ENCODE measurements at places on chromosomes 11 and 22. TPM values are rescaled to one million over a fixed set of nuclear protein-coding genes. Genes with fewer than 3 reads are reported as not detected.

GRCh38 chr22:47162865-47163264 is 400.4 kb downstream of the TBC1D22A start:
- H3K4me1 ChIP-seq = no peaks in the 10 kb centered on the region
- DNase-seq = peak; percentile 43
- no peaks in the 10 kb centered on the region for H3K27me3 ChIP-seq
- H3K27ac ChIP-seq = no peak overlapping the region
- H3K4me3 ChIP-seq = no peak overlapping the region

DNA sequence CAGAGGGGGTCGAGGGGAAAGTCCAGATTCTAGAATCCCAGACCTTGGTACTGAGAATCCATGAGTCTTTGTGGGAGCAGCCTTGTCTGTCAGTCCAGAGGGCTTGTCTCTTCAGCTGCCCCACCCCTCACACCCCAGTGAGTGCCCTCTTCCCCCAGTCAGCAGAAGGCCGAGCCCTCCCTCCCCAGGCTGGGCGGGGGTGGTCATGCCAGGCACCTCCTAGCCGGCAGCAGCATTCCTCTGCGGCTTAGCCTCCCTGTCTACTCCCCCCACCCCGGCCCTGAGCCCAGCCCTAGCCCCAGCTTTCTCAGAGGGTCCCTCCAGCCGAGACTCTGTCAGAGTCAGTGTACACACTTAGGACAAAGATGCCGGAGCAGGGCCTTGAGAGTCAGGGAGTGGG is 4.6 kb downstream of the SOX10 start:
- H3K4me1 ChIP-seq = no peaks in the 10 kb centered on the region
- H3K36me3 ChIP-seq = peaks cover 6% of the 10 kb centered on the region
- no peak for DNase-seq
- H3K27ac ChIP-seq = peak overlapping the region; percentile 25
- H3K27me3 ChIP-seq = no peaks in the 10 kb centered on the region

GRCh38 chr11:80783561-80783960 is 1342.7 kb upstream of the TENM4 start:
- no peaks in the 10 kb centered on the region for H3K36me3 ChIP-seq
- no peaks in the 10 kb centered on the region for H3K4me1 ChIP-seq
- H3K4me3 ChIP-seq = no peak overlapping the region

GRCh38 chr22:23119494-23120414 is 22.0 kb downstream of the RSPH14 start:
- DNase-seq = no peak
- H3K36me3 ChIP-seq = peaks cover 7% of the 10 kb centered on the region
- no peak overlapping the region for H3K4me3 ChIP-seq
- H3K27me3 ChIP-seq = no peaks in the 10 kb centered on the region
- peaks cover 13% of the 10 kb centered on the region for H3K4me1 ChIP-seq
- no peak overlapping the region for H3K27ac ChIP-seq

DNA sequence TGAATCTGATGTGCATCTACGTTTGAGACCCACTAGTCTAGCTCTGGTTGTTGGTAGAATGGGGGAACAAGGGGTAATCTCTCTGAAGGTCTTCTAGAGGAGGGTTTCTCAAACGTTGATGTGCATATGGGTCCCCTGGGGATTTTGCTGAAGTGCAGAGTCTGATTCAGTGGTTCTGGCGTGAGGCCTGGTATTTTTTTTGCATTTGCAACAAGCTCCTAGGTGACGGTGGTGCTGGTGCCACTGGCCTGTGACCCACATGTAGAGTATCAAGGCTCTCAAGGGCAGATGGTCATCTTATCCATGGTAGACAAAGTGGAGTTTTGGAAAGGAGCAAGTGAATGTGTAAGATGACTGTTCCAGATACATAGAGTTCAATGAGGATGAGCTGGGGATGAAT is 97.1 kb downstream of the CEP164 start:
- H3K36me3 ChIP-seq = no peaks in the 10 kb centered on the region
- peaks cover 6% of the 10 kb centered on the region for H3K4me1 ChIP-seq
- DNase-seq = peak; percentile 33

DNA sequence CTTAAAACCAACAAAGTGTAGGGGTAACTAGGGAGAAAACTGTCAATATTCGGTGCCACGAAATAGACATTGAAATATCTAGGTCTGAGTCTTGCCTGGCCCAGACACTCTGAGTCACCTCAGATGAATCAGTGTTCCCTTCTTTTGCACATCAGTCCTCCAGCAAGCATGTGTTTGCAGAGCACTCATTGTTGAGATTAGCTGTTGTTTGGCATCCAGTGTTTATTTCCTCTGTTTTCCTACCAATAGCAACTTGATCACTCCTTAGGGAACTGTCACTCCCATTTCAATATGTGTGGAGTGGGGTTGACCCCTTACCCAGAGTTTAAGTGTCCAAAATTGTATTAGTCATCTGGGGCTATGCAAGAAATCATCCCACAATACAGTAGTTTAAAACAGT is 4.7 kb upstream of the ASCC2 start:
- peaks cover under 1% of the 10 kb centered on the region for H3K4me1 ChIP-seq
- H3K27me3 ChIP-seq = no peaks in the 10 kb centered on the region

DNA sequence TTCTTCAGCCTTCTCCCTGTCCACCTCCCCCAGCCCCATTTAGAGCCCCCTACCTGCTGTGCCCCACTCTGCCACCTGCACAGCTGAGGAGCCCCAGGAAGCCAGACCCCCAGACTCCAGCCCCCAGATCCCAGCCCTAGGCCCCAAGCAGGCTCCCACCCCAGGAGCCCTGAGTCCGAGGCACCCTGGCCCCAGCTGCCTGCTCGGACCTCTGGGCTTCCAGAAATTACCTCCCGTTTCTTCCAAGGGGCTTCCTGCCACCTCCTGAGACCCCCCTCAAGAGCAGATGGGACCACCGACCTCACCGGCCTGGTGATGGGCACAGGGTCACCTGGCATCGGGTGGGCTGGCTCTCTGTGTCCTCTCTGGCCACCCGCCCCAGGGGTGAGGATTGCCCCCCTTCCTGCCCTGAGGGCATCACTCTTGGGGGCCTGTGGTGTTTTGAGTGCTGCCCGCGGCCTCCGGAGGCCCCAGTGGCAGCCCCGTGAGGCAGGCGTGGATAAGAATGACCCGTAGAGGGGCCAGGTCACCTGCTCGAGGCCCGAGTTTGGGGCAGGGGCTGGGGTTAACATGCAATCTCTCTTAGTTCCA is 18.3 kb upstream of the TALDO1 start:
- peaks cover 41% of the 10 kb centered on the region for H3K27me3 ChIP-seq
- H3K36me3 ChIP-seq = no peaks in the 10 kb centered on the region
- no peak overlapping the region for H3K27ac ChIP-seq
- no peak for DNase-seq
- no peaks in the 10 kb centered on the region for H3K4me1 ChIP-seq

GRCh38 chr11:59175091-59175501 is 3.2 kb downstream of the DTX4 start:
- H3K36me3 ChIP-seq = no peaks in the 10 kb centered on the region
- no peak overlapping the region for H3K4me3 ChIP-seq
- peak overlapping the region; percentile 71 for H3K27ac ChIP-seq
- DNase-seq = no peak

GRCh38 chr22:20992056-20992442 is 9.9 kb downstream of the THAP7 start:
- no peak overlapping the region for H3K4me3 ChIP-seq
- H3K27me3 ChIP-seq = no peaks in the 10 kb centered on the region
- H3K36me3 ChIP-seq = peaks cover 45% of the 10 kb centered on the region
- no peaks in the 10 kb centered on the region for H3K4me1 ChIP-seq

GRCh38 chr22:39433476-39434242 is 23.2 kb upstream of the MGAT3 start:
- DNase-seq = no peak
- H3K27me3 ChIP-seq = no peaks in the 10 kb centered on the region
- no peak overlapping the region for H3K4me3 ChIP-seq
- peak overlapping the region; percentile 82 for H3K27ac ChIP-seq
- H3K36me3 ChIP-seq = peaks cover 53% of the 10 kb centered on the region

DNA sequence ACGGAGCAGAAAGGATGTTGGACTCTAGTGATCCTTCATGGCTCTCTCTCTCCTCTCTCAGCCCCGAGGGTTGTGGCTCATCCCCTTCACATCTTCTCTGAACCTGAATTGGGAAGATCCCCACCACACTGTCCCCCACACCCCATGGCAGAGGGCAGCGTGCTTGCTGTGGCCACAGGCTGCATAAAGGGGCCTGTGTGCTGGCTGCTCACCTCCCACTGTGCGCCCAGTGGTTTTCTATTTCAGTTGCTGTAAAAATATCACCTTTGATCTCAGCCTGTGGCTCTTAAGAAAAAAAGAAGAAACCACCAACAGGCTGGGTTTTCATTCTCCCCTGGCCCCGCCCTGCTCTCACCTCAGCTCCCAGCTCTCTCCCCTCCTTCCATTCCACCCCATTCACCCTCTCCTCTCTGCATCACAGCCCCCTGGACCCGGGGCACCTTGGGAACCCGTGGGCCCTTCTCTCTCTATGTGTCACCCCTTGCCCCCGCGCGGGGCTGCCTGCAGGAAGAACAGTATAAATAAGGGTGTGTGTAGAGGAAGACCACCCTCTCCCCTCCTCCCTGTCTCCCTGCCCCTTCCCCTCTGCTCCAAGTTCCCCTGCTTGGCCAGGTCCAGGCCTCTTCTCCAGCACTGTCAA is 25.8 kb upstream of the WNT11 start:
- H3K4me1 ChIP-seq = peaks cover 17% of the 10 kb centered on the region
- H3K27ac ChIP-seq = no peak overlapping the region
- H3K27me3 ChIP-seq = no peaks in the 10 kb centered on the region
- H3K36me3 ChIP-seq = no peaks in the 10 kb centered on the region
- H3K4me3 ChIP-seq = no peak overlapping the region

- no peaks in the 10 kb centered on the region for H3K4me1 ChIP-seq
- no peak overlapping the region for H3K4me3 ChIP-seq
- H3K27me3 ChIP-seq = no peaks in the 10 kb centered on the region
- no peak overlapping the region for H3K27ac ChIP-seq
Observed at GRCh38 chr22:22767876-22768602, 119.6 kb upstream of the IGLL5 start.

- DNase-seq = no peak
- no peaks in the 10 kb centered on the region for H3K4me1 ChIP-seq
- no peaks in the 10 kb centered on the region for H3K36me3 ChIP-seq
- peaks cover 3% of the 10 kb centered on the region for H3K27me3 ChIP-seq
- no peak overlapping the region for H3K4me3 ChIP-seq
Observed at GRCh38 chr22:50064453-50064852, 6.4 kb upstream of the TTLL8 start.

DNA sequence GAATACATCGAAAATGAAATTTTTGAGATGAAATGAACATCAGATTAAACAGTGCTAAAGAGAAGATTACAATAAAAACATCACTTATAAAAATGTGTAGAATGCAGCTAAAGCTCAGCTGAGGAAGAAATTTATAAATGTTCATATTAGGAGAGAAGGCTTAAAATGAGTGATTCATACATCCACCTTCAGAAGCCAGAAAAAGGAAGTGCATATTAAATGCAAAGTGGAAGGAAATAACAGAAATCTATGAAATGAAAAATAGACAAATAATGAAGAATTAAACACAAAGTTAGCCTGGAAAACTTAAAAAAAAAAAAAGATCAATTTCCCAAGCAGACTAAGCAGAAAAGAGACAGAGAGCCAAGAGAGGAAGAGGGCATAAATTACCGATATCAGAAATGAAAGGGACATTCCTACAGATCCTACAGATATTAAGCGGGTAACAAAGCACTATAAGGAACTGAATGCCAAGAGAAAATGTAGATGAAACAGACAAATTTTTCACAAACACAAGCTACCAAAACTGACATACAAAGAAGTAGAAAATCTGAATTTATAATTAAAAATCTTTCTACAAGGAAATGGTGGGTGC is 7.2 kb upstream of the MOB2 start:
- no peaks in the 10 kb centered on the region for H3K27me3 ChIP-seq
- no peak overlapping the region for H3K27ac ChIP-seq
- peaks cover 36% of the 10 kb centered on the region for H3K4me1 ChIP-seq

DNA sequence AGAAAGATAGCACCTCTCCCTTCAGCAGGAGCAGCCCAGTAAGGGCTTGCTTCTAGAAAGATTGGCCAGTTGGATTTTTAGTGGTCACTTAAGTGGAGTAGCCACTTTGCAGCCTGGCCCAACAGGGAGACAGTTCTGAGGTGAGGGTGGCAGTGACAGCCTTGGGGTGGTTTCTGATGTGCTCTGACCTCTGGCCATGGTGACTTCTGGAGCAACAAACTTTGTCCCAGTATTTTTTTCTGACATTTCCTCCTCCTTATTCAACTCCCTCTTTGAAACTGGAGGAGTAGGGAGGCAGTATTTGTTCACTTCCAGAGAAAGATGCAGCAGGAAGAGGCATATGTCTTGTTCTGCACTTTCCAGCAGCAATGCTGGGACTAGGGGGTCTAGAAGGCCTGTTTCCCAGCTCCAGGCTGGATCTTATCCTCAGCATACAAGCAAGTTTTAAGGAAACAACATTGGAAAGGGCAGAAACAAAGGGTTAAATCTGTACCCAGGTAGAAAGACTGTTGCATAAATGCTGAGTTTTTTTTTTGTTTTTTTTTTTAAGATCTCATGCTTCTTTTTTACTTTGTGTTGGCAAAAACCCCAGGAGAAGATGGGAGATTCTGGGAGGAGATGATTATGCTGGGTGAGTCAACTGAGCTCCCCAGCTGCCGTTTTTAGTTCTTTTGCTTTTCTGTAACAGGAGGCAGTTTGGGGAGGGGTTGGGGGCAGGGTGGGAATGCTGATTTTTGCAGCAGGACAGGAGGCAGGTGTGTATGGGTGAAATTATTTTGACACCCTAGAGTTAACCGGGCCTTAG is 37.2 kb downstream of the RCOR2 start:
- no peaks in the 10 kb centered on the region for H3K36me3 ChIP-seq
- DNase-seq = no peak
- no peak overlapping the region for H3K27ac ChIP-seq
- no peak overlapping the region for H3K4me3 ChIP-seq

- no peak within 1 kb of the TSS for H3K27ac ChIP-seq
- no peaks in the 10 kb centered on the region for H3K4me1 ChIP-seq
- no peaks in the 10 kb centered on the region for H3K36me3 ChIP-seq
- peak; percentile 26 for DNase-seq
- H3K4me3 ChIP-seq = no peak within 1 kb of the TSS
- no peaks in the 10 kb centered on the region for H3K27me3 ChIP-seq
Observed at GRCh38 chr11:44047931-44048431, at the start of gene ACCSL. ACCSL (plus strand) TSS chr11:44047981; CDS start chr11:44048037, 56 bp downstream.

DNA sequence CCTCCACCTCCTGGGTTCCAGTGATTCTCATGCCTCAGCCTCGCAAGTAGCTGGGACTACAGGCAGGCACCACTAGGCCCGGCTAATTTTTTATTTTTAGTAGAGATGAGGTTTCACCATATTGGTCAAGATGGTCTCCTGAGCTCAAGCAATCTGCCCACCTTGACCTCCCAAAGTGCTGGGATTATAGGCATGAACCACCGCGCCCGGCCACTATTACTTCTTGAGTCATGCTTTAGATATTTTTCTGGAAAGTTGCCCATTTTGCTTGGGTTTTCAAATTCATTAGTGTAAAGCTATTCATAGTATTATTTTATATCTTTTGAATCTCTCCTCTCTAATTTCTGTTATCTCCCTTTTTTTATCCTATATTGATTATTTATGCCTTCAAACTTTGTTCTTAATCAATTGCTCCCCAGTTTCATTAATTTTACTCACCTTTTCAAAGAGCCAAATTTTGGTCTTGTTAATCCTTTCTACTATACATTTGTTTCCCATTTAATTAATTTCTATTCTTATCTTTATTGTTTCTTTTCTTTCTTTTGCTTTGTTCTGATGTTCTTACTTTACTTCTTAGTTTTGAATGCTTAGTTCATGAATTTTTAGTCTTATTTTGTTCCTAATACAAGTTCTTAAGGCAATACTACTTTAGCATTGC is 10.3 kb upstream of the RAC2 start:
- no peak overlapping the region for H3K27ac ChIP-seq
- DNase-seq = no peak
- no peaks in the 10 kb centered on the region for H3K36me3 ChIP-seq
- no peak overlapping the region for H3K4me3 ChIP-seq

The C11orf52 gene
- total RNA-seq = not detected

The ANKK1 gene
- 0.54 TPM for total RNA-seq

The RFPL3 gene
- not detected for total RNA-seq

The PIH1D2 gene
- 2.0 TPM for total RNA-seq

Measured in sigmoid colon (tissue), 7 donors.